Mucosa of descending colon (tissue), 3 donors: ENCODE measurements at places on chromosomes 13 and 19. TPM values are rescaled to one million over a fixed set of nuclear protein-coding genes. Genes with fewer than 3 reads are reported as not detected.

GRCh38 chr13:73056565-73056962, 2.2 kb upstream of the KLF5 start:
- DNase-seq, result no peak

DNA sequence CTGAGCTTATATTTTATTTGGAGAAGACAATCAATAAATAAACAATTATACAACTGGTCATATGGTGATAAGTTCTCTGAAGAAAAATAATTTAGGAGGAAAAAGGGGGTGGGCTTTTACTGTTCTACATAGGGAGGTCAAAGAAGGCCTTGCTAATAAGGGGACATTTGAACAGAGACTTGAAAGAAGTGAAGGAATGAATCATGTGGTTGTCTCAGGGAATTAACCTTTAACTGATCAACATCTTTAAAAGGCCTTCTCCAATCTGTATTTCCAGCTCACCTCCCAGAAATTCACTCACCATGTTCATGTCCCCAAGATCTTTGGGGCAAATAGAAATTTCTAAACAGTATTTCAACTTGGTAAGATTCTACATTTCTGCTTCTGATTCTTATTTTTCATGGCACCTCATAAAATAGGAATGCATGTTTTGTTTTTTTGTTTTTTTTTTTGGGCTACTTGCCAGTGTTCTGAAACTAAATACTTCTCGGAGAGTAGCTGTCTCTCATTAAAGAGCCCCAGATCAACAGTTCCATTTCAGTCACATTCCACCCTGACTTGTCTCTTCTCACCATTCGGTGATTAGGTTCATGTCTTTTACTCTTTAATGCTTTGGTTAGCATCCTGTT, 19.2 kb upstream of the LPAR6 start:
- no peak for DNase-seq

- no peak for DNase-seq
Measured at GRCh38 chr19:1098177-1099051, 3.2 kb upstream of the POLR2E start.

Gene NLRP11
- total RNA-seq, result not detected

DNA sequence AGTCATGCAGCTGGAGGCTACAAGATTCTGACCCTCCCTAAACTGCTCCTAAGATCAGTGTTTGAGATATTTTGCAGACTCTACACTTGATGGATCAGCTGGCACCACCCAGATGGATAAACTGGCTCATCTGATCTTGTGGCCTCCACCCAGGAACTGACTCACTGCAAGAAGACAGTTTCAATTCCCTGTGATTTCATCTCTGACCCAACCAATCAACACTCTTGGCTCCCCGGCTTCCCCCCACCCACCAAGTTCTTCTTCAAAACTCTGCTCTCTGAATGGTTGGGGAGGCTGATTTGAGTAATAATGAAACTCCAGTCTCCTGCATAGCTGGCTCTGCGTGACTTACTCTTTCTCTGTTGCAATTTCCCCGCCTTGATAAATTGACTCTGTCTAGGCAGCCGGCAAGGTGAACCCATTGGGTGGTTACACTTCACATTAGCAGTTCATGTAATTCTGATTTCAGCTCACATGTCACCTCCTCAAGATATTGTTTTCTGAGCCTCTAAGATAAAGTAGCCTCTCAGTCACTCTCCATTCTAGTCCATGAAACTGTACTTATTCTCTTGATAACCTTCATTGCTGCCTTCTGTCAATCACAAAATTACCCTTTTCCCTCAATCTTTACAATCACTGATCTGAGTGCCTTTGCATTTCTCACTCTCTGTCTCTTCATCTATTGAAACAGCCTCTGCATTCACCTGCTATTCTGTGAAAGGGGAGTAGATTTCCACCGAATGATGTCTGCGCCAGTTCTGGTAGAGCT, 9.9 kb upstream of the FPR3 start:
- no peak for DNase-seq

DNA sequence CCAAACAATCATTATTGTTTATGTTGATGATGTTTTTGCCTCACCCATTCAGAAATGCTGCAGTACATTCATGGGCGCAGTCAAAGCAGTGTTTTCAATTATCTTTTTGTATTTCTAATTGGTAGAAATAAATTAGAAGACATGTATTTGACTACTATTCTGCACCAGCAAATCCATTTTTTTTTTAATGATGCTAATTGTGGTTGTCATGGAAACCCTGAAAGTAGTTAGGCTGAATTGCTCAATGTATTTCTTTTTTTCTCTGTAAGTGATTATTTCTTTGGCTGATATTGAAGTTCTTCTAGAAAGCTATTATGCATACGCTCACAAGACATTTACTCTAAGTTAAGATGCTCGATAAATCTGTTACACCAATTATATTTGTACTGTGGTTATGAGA, 101.2 kb downstream of the RFC3 start:
- no peak for DNase-seq

Gene NAPSA
- 3.2 TPM for total RNA-seq
